T-helper 17 cell (primary cell): ENCODE measurements at places on chromosomes 5 and 9.

- DNase-seq, result no peak
These were observed 7.4 kb upstream of the MIER3 start for GRCh38 chr5:56959326-56959725.

- DNase-seq, result no peak
These were observed 22.6 kb upstream of the TGFBI start for GRCh38 chr5:136006164-136006563.

GRCh38 chr5:140628711-140629110, 4.3 kb downstream of the CD14 start:
- no peak for DNase-seq

- DNase-seq, result no peak
These were observed 49.7 kb upstream of the NCS1 start for GRCh38 chr9:130122456-130122855.

- no peak for DNase-seq
These were observed 203.1 kb upstream of the ANKH start for GRCh38 chr5:15074651-15075050.

GRCh38 chr9:16118043-16118442, 565.2 kb downstream of the CCDC171 start:
- no peak for DNase-seq

GRCh38 chr5:43010935-43011315, 29.2 kb downstream of the ANXA2R start:
- DNase-seq, result no peak
